A673 (cell line): ENCODE measurements at places on chromosomes 5 and 9.

- no peak for DNase-seq
- no peak overlapping the region for H3K4me3 ChIP-seq
- no peaks in the 10 kb centered on the region for H3K36me3 ChIP-seq
- H3K27me3 ChIP-seq, result no peaks in the 10 kb centered on the region
These were observed 494.2 kb downstream of the ZNF608 start for GRCh38 chr5:124252191-124252638.

GRCh38 chr5:101009758-101010519, 106.9 kb upstream of the ST8SIA4 start:
- no peak overlapping the region for H3K4me3 ChIP-seq
- DNase-seq, result no peak
- H3K36me3 ChIP-seq, result no peaks in the 10 kb centered on the region

DNA sequence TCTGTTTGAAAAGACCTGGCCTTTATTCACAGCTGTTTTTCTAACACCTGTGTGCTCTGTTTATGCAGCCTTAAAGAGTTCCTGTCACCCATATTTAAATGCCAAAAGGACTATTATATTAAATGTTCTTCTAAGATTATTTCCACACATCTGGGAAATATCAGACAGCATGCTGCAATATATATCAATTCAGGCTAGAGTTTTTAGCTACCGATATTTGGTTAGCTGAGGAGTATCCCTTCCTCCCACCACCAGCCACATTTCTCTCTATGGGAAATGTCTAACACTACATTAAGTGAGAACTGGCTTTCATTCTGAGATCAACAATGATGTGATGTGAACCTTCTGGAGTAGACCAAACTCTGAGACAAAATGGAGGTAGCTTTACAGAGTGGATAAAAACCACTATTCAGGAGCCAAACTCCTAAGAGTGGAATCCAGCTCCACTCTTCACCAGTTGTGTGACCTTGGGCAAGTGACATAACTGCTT, 509.2 kb downstream of the ZNF608 start:
- H3K36me3 ChIP-seq, result no peaks in the 10 kb centered on the region
- no peak for DNase-seq
- no peak overlapping the region for H3K27ac ChIP-seq
- no peaks in the 10 kb centered on the region for H3K27me3 ChIP-seq
- no peak overlapping the region for H3K4me3 ChIP-seq

GRCh38 chr5:111069839-111070238, 1.7 kb upstream of the TSLP start:
- peaks cover 76% of the 10 kb centered on the region for H3K27me3 ChIP-seq
- H3K36me3 ChIP-seq, result no peaks in the 10 kb centered on the region
- DNase-seq, result no peak
- peaks cover 6% of the 10 kb centered on the region for H3K4me1 ChIP-seq
- no peak overlapping the region for H3K4me3 ChIP-seq

GRCh38 chr5:39476843-39477220, 52.1 kb upstream of the DAB2 start:
- H3K36me3 ChIP-seq, result no peaks in the 10 kb centered on the region
- no peak for DNase-seq
- no peak overlapping the region for H3K4me3 ChIP-seq
- no peaks in the 10 kb centered on the region for H3K27me3 ChIP-seq
- peak overlapping the region; percentile 56 for H3K27ac ChIP-seq

- H3K4me1 ChIP-seq, result peaks cover 6% of the 10 kb centered on the region
- no peak overlapping the region for H3K27ac ChIP-seq
- H3K4me3 ChIP-seq, result peak overlapping the region; percentile 27
- H3K27me3 ChIP-seq, result peaks cover 65% of the 10 kb centered on the region
These were observed 125.1 kb downstream of the PDE4D start for GRCh38 chr5:59768152-59769040.
